ENCODE measurements at places on chromosomes 6 and 20.

- DNase-seq = no peak
Measured at GRCh38 chr6:166814390-166814789, 142.0 kb downstream of the RNASET2 start.

GRCh38 chr6:169589293-169589692, 112.5 kb downstream of the WDR27 start:
- no peak for DNase-seq

DNA sequence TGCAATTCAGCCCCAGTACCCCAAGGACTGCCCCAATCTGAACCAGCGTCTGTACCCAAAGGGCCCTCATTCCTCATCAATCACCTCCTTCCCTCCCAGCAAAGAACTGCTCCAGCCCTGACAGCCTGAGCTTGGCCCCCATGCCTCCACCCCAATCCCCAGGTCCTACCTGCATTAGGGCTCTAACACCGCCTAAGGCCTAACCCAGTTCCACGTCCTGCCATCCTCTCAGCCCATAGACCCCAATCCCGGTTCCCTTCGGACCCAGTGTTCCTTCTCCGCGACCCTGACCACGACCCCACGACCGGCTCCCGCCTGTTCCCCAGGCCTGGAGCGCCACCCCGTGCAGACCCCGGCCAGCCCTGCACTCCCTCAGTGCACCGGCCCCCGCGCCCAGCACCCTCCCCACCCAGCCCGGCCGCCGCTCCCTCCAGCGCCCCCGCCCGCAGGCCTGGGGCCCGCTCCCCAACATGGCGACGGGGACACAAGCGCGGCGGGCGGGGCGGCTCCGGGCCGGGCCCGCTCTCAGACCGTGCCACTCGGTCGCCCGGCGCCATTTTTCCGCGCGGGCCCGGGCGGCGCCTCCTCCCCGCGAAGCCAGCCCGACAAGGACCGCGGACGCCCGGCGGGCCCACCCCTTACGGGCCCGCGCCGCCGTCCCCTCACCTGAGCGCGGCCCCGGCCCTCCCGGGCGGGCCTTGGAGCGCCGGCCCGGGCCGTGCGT, 483 bp downstream of the NCOA6 start:
- DNase-seq = peak; percentile 65

GRCh38 chr6:16583144-16583762, 178.0 kb downstream of the ATXN1 start:
- DNase-seq = no peak

DNA sequence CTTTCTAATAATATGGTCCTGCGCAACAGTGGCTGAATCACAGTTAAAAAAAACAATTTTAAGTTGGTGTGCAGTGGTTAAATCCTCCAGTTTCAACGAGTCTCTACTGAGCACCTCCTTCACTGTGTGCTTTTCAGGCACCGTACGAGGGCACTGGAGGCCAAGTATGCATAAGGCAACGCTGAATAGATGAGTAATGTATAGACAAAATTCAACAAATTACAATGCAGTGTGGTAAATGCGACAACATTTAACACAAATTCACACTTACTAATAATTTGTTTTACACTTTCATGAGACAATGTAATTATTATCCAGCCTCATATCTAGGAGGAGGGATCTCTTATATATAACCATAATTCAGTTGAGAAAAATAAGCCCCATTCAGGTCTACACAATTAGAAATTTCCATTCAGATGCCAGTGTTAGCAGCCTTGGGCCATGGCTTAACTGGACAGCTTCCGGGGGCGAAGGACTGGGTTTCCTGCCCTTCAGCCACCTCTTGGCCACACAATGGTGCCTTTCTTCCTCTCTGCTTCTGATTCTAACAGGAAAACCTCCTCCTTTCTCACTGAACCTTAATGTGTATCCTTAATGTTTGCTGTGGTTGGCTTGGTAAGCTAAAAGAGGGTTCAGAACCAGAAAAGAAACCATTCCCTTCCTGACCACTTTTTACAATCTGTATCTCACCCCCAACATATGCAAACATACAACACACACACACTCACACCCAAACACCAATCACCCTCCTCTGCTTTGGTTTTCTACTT, 51.9 kb downstream of the B4GALT5 start:
- DNase-seq = no peak

GRCh38 chr6:130946076-130946475, 117.0 kb downstream of the EPB41L2 start:
- no peak for DNase-seq

GRCh38 chr6:131951576-131952230, 531 bp upstream of the CCN2 start:
- no peak for DNase-seq

DNA sequence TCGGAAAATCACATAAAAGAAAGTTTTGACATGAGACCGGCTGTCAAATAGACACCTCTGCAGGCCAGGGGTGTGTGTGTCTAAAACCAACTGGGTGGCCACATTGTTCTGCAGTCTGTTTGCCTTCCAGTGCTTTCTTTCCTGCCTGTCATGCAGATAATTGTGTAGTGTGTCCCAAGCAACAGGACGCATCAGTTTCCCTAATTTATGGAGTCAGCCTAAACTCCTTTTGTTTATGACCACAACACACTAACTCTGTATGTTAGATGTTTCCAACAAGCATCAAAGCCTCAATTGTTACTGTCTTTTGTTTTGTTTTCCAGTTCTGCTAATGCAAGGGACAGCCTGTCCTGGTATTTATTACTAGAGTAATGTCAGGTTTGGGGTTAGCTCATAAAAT, 205.7 kb downstream of the ATXN1 start:
- no peak for DNase-seq

GRCh38 chr6:129033581-129033980, 150.6 kb downstream of the LAMA2 start:
- DNase-seq = no peak

Measured in GM12891 (cell line).